Psoas muscle (tissue), 8 donors: ENCODE measurements at places on chromosomes 3 and 15. TPM values are rescaled to one million over a fixed set of nuclear protein-coding genes. Genes with fewer than 3 reads are reported as not detected.
A peak's percentile ranks its signal among the peaks of the same experiment; 100 is the strongest.

SOX2 gene
- not detected for total RNA-seq

- no peak overlapping the region for H3K4me3 ChIP-seq
- no peak overlapping the region for H3K27ac ChIP-seq
- H3K27me3 ChIP-seq, result no peaks in the 10 kb centered on the region
- no peak for DNase-seq
- H3K4me1 ChIP-seq, result peaks cover 54% of the 10 kb centered on the region
Measured at GRCh38 chr3:171377859-171378258, 82.3 kb downstream of the TNIK start.

- H3K4me1 ChIP-seq, result no peaks in the 10 kb centered on the region
- H3K36me3 ChIP-seq, result no peaks in the 10 kb centered on the region
- no peaks in the 10 kb centered on the region for H3K27me3 ChIP-seq
- no peak overlapping the region for H3K27ac ChIP-seq
- no peak overlapping the region for H3K4me3 ChIP-seq
- DNase-seq, result no peak
Measured at GRCh38 chr3:80187981-80188380, 420.2 kb upstream of the ROBO1 start.

DNA sequence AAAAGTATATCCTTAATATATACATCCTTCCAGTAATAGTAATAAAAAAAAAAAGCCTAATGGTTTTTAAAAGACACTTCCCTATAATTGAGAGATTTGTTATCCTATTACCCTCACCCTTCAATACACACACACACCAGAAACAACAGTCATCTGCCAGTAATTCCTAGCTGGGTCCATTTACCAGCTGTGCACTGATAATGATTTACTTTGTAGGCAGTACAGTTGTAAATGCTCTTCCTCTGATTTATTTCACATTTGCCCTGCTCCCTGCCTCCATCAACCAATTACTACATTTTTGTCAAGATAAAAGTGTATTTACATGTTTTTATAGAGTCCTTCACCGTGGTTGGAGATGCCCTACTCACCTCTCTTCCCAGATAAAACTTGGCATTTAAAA, 12.4 kb downstream of the TPM1 start:
- no peak overlapping the region for H3K4me3 ChIP-seq
- DNase-seq, result no peak
- no peaks in the 10 kb centered on the region for H3K27me3 ChIP-seq
- H3K36me3 ChIP-seq, result peaks cover 50% of the 10 kb centered on the region
- peaks cover 74% of the 10 kb centered on the region for H3K4me1 ChIP-seq
- peak overlapping the region; percentile 94 for H3K27ac ChIP-seq

GRCh38 chr3:70090322-70090913, 90.9 kb downstream of the SAMMSON start:
- no peaks in the 10 kb centered on the region for H3K27me3 ChIP-seq
- no peak overlapping the region for H3K27ac ChIP-seq
- no peaks in the 10 kb centered on the region for H3K36me3 ChIP-seq
- DNase-seq, result no peak
- H3K4me3 ChIP-seq, result no peak overlapping the region

DNA sequence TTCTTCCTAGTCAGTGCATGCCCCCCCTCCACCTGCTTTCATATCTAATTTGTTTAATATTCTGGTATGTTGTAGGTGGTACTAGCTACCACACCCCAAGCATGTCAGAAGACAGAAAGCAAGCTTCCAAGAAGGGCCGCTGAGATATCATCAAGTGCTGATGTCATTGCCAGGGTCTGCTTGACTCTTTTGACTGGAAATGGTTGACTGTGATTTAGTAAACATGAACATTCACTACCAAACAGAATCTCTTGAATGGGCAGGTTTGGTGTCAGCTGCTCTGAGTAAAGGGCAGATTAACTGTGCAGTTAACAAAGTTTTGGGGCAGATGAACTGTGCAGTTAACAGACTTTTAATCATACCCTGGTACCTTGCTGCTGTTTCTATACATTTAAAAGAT, 244.2 kb upstream of the SATB1 start:
- no peaks in the 10 kb centered on the region for H3K36me3 ChIP-seq
- no peak overlapping the region for H3K4me3 ChIP-seq
- H3K4me1 ChIP-seq, result no peaks in the 10 kb centered on the region
- no peaks in the 10 kb centered on the region for H3K27me3 ChIP-seq
- H3K27ac ChIP-seq, result no peak overlapping the region

DNA sequence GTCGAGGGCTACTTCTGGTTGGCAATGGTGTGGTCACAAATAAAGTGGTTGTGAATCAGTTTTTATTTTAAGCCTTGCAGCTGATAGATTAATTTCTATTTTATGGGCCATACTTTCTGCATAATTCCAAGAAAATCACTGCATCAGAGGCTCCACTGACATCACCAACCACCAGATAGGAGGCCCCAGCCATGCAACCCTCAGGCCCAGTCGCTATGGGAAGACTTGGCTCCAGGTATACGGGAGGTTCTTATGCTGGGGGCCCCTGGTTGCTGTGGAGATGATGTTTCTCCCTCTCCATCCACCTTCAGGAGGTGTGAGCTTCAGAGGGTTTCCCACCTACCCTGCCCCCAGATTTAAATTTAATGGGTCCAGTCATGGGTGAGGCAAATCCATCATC, 57.4 kb downstream of the ISG20 start:
- peaks cover 5% of the 10 kb centered on the region for H3K27me3 ChIP-seq
- H3K36me3 ChIP-seq, result no peaks in the 10 kb centered on the region
- H3K27ac ChIP-seq, result no peak overlapping the region
- H3K4me1 ChIP-seq, result no peaks in the 10 kb centered on the region
